ENCODE measurements at places on chromosomes 13 and 19.

GRCh38 chr13:67292886-67293285 lies 62.8 kb upstream of the PCDH9 start:
- DNase-seq: no peak
- no peaks in the 10 kb centered on the region for H3K27me3 ChIP-seq
- H3K4me3 ChIP-seq: no peak overlapping the region

- no peak for DNase-seq
- no peak overlapping the region for H3K4me3 ChIP-seq
Observed at GRCh38 chr19:39362682-39363657, 20.7 kb downstream of the SAMD4B start.

- H3K27me3 ChIP-seq: no peaks in the 10 kb centered on the region
- no peak for DNase-seq
- peaks cover 5% of the 10 kb centered on the region for H3K36me3 ChIP-seq
Observed at GRCh38 chr19:54191811-54192453, 824 bp downstream of the TSEN34 start.

- no peak overlapping the region for H3K27ac ChIP-seq
- H3K4me1 ChIP-seq: peaks cover 2% of the 10 kb centered on the region
- H3K27me3 ChIP-seq: no peaks in the 10 kb centered on the region
- no peak for DNase-seq
Observed at GRCh38 chr19:44644402-44645016, 799 bp downstream of the PVR start.

- H3K4me1 ChIP-seq: no peaks in the 10 kb centered on the region
- no peaks in the 10 kb centered on the region for H3K27me3 ChIP-seq
- H3K36me3 ChIP-seq: no peaks in the 10 kb centered on the region
- no peak for DNase-seq
Observed at GRCh38 chr13:25762795-25763377, 288.9 kb downstream of the SHISA2 start.

- H3K36me3 ChIP-seq: no peaks in the 10 kb centered on the region
- no peak overlapping the region for H3K27ac ChIP-seq
- DNase-seq: no peak
- peaks cover 2% of the 10 kb centered on the region for H3K4me1 ChIP-seq
- H3K4me3 ChIP-seq: no peak overlapping the region
Observed at GRCh38 chr13:51218626-51219025, 3.6 kb upstream of the FAM124A start.

DNA sequence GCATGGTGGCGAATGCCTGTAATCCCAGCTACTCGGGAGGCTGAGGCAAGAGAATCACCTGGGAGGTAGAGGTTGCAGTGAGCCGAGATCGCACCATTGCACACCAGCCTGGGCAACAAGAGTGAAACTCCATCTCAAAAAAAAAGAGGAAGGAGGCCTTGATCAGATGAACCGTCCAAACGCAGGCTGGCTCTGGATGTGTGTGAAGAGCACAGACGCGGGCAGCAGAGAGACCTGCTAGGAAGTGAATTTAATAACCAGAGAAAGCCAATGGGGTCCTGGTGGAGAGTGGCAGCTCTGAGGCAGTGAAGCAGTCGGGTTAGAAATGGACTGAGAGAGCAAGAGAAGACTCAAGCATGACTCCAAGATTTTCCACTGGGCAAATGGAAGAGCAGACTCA lies 136.5 kb downstream of the RNF17 start:
- H3K27ac ChIP-seq: no peak overlapping the region
- no peak for DNase-seq
